Esophagus squamous epithelium (tissue), 5 donors: ENCODE measurements at places on chromosomes 1 and 21.
A peak's percentile ranks its signal among the peaks of the same experiment; 100 is the strongest.

- no peaks in the 10 kb centered on the region for H3K27me3 ChIP-seq
- no peaks in the 10 kb centered on the region for H3K36me3 ChIP-seq
- H3K4me1 ChIP-seq, result peaks cover 15% of the 10 kb centered on the region
- no peak overlapping the region for H3K27ac ChIP-seq
- no peak overlapping the region for H3K4me3 ChIP-seq
Observed at GRCh38 chr1:184801503-184801902, 46.8 kb upstream of the EDEM3 start.

- DNase-seq, result no peak
- no peak overlapping the region for H3K4me3 ChIP-seq
- H3K27me3 ChIP-seq, result no peaks in the 10 kb centered on the region
- H3K4me1 ChIP-seq, result no peaks in the 10 kb centered on the region
- H3K27ac ChIP-seq, result peak overlapping the region; percentile 83
Observed at GRCh38 chr1:86419277-86419903, 4.6 kb upstream of the CLCA2 start.

DNA sequence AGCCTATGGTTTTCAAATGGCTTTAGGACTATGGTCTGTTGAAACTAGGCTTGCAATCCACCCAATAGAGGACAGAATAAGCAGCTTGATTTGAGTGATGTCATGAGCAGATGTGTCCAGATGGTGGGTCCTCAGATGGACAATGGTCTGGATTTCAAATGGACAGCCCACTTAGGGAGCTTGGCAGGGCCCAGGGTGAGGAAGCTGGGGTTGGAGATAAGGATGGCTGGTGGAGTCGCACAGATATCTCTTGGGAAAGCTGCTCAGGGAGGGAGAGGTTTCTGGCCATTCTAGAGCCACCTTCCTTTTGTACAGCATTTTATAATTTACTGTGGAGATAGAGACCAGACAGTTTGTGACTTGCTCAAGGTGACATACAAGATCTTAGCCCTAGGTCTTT is 55.0 kb downstream of the NFASC start:
- no peak for DNase-seq
- no peak overlapping the region for H3K4me3 ChIP-seq
- no peaks in the 10 kb centered on the region for H3K27me3 ChIP-seq
- H3K36me3 ChIP-seq, result no peaks in the 10 kb centered on the region

- no peaks in the 10 kb centered on the region for H3K36me3 ChIP-seq
- H3K4me1 ChIP-seq, result no peaks in the 10 kb centered on the region
- H3K4me3 ChIP-seq, result no peak overlapping the region
- peaks cover 95% of the 10 kb centered on the region for H3K27me3 ChIP-seq
- H3K27ac ChIP-seq, result no peak overlapping the region
Observed at GRCh38 chr1:202689493-202690342, 20.5 kb downstream of the SYT2 start.

- no peak overlapping the region for H3K27ac ChIP-seq
- no peak for DNase-seq
- peaks cover 14% of the 10 kb centered on the region for H3K4me1 ChIP-seq
- H3K27me3 ChIP-seq, result no peaks in the 10 kb centered on the region
- H3K36me3 ChIP-seq, result no peaks in the 10 kb centered on the region
Observed at GRCh38 chr1:100626397-100626796, 88.5 kb downstream of the GPR88 start.

DNA sequence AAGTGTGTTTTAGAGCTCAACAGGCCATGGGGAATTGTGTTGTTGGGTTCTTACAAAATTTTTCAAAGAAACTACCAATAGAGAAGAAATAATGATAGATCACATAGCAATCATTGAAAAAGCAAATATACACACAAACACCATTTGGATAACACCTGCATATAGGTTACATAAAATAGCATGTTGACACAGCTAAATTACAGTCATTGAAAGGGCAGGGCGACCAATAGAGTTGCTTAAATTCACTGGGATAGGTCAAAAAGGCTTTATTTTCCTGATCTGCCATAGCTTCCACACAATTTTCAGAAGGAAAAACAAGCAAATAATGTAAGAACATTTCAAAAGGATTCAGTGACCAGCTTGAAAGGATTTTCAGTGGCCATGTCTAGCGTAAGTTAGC is 57.9 kb upstream of the FGGY start:
- H3K27me3 ChIP-seq, result no peaks in the 10 kb centered on the region
- H3K27ac ChIP-seq, result no peak overlapping the region
- no peak overlapping the region for H3K4me3 ChIP-seq
- H3K36me3 ChIP-seq, result no peaks in the 10 kb centered on the region

- no peaks in the 10 kb centered on the region for H3K36me3 ChIP-seq
- H3K27me3 ChIP-seq, result no peaks in the 10 kb centered on the region
- no peak overlapping the region for H3K4me3 ChIP-seq
- H3K27ac ChIP-seq, result no peak overlapping the region
Observed at GRCh38 chr1:37728416-37728815, 36.1 kb downstream of the CDCA8 start.

DNA sequence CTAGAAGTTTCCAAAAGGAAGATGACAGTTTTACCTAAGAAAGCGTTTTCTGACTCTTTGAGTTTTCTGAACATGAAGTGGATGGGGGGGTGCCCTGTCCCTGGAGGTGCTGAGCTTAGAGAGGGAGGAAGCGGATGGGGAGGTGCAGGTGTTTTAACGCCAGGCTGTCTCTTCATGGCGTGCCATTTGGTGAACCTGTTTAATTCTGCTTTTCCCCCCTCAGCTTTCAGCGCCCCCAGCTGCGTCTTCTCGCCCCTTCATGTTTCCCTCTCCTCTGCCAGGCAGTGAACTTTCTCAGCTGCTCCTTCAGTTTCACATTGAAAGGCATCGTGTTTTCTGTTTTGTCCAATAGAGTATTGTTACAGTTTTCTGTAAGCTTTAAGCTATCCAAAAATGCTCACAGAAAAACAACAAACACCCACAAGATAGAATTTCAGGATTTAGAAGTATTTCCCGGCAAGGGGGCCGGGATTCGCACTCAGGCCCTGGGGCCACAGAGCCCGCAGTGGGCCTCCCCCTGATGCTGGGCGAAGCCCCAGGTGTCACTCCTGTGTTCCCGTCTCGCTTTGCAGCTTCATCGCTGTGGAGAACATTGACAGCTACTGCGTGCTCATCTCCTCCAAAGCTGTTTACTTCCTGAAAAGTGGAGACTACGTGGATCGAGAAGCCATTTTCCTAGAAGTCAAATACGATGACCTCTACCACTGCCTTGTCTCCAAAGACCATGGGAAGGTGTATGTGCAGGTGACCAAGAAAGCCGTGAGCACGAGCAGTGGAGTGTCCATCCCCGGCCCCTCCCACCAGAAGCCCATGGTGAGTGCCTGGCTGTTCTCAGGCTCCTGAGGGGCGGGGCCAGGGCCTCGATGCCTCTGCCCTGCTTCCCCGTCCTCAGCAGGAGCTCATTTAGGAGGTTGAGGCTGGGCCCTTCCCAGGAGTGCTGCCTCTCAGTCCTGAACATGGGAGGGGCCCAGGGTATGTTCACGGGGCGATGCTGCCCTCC is 111.4 kb downstream of the DHRS3 start:
- no peaks in the 10 kb centered on the region for H3K27me3 ChIP-seq
- no peak overlapping the region for H3K4me3 ChIP-seq
- H3K4me1 ChIP-seq, result peaks cover 35% of the 10 kb centered on the region
- no peak overlapping the region for H3K27ac ChIP-seq

- no peak overlapping the region for H3K4me3 ChIP-seq
- H3K4me1 ChIP-seq, result peaks cover 40% of the 10 kb centered on the region
- H3K27ac ChIP-seq, result no peak overlapping the region
- peaks cover 35% of the 10 kb centered on the region for H3K27me3 ChIP-seq
- DNase-seq, result no peak
Observed at GRCh38 chr1:938088-938683, 14.5 kb downstream of the SAMD11 start.

GRCh38 chr1:14715802-14716201 is 117.3 kb downstream of the KAZN start:
- peaks cover 14% of the 10 kb centered on the region for H3K4me1 ChIP-seq
- no peak overlapping the region for H3K4me3 ChIP-seq
- H3K27me3 ChIP-seq, result no peaks in the 10 kb centered on the region

DNA sequence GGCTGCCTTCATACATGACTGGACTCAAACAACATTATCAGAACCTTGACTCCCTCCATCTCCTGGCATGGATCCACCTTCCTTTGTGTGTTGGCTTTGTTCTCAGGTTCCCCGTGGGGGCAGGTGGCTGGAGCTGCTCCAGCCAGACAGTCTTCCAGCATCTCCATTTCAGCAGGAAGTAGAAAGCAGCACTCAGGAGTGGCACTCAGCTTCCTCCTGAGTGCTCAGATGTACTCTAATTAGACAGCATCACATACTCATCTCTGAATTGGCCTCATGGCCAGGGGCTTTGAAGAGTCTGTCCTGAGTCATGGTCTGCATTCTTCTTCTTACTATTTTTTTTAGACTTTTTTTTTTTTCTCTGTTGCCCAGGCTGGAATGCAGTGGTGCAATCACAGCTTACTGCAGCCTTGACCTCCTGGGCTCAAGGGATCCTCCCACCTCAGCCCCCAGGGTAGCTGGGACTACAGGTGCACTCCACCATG is 27.9 kb downstream of the OVAAL start:
- H3K4me3 ChIP-seq, result no peak overlapping the region
- peak overlapping the region; percentile 83 for H3K27ac ChIP-seq
- H3K27me3 ChIP-seq, result no peaks in the 10 kb centered on the region
- DNase-seq, result no peak
- no peaks in the 10 kb centered on the region for H3K36me3 ChIP-seq

DNA sequence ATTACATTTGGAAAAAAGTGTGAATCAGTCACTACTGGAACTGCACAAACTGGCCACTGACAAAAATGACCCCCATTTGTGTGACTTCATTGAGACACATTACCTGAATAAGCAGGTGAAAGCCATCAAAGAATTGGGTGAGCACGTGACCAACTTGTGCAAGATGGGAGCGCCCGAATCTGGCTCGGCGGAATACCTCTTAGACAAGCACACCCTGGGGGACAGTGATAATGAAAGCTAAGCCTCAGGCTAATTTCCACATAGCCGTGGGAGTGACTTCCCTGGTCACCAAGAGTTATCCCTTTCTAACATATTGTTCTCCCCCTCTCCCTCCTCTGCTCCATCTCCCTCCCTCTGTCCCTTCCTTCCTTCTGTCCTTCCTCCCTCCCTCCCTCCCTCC is 47.7 kb upstream of the RHOU start:
- H3K27me3 ChIP-seq, result peaks cover 14% of the 10 kb centered on the region
- H3K4me1 ChIP-seq, result no peaks in the 10 kb centered on the region
- no peak for DNase-seq

DNA sequence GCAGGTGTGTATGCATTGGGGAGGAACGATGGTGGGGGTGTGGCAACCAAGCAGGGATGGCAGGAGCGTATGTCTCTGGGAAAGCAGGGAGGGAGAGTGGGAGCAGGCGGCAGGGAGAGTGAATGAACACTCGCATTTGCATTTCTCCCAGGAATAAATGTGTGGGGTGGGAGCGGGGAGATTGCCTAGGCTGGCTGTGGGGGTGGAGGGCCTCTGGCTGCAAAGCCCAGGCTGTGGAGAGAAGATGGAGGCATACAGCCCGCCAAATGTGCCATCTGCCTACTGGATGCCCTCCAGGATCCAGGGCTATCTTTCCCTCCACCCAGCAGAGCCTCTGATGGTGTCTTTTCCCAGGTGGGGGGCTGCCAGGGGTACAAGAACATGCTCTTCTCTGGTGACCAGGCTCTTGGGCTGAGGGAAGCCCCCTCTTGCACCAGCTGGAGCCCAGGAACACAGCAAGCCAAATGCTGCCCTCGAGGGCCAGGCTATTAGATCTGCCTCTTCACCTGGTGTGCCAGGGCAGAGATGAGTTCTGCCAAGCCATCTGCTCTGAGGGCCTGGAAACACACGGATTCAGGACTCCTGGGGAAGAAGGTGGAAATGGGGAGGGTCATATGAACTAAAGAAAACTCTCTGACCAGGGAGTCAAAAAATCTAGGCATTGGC is 1.7 kb upstream of the OPTC start:
- no peak overlapping the region for H3K27ac ChIP-seq
- H3K4me1 ChIP-seq, result peaks cover 20% of the 10 kb centered on the region
- DNase-seq, result no peak
- no peaks in the 10 kb centered on the region for H3K36me3 ChIP-seq
